Common myeloid progenitor, CD34-positive (primary cell): ENCODE measurements at places on chromosomes 2 and 18.

DNA sequence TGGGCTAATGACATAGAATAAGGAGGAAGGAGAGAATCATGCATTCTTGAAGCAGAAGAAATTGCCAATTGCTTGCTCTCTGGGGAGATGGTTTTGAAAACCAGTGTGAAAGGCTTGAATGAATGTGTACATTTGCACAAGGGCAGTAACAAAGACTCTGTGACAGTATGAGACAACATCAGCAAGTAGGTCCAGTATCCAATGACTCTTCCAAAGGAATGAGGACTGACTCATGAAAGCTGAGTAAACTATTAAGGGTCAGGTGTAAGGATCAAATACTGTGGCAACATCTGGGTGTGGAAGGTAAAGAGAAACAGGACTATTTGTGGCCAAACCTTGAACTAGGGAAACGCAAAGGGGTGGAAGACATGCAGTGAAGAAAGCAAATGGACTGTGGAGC lies 886.0 kb upstream of the CHAC2 start:
- H3K27me3 ChIP-seq: no peaks in the 10 kb centered on the region
- no peaks in the 10 kb centered on the region for H3K4me1 ChIP-seq
- no peak overlapping the region for H3K27ac ChIP-seq
- DNase-seq: no peak

GRCh38 chr2:134216152-134216829 lies 37.6 kb upstream of the MGAT5 start:
- H3K27me3 ChIP-seq: no peaks in the 10 kb centered on the region
- H3K4me1 ChIP-seq: peaks cover 13% of the 10 kb centered on the region
- no peak for DNase-seq
- H3K4me3 ChIP-seq: no peak overlapping the region

GRCh38 chr2:169034256-169034655 lies 3.1 kb upstream of the ABCB11 start:
- no peak overlapping the region for H3K4me3 ChIP-seq
- no peak overlapping the region for H3K27ac ChIP-seq
- H3K4me1 ChIP-seq: peaks cover 13% of the 10 kb centered on the region
- no peaks in the 10 kb centered on the region for H3K36me3 ChIP-seq

DNA sequence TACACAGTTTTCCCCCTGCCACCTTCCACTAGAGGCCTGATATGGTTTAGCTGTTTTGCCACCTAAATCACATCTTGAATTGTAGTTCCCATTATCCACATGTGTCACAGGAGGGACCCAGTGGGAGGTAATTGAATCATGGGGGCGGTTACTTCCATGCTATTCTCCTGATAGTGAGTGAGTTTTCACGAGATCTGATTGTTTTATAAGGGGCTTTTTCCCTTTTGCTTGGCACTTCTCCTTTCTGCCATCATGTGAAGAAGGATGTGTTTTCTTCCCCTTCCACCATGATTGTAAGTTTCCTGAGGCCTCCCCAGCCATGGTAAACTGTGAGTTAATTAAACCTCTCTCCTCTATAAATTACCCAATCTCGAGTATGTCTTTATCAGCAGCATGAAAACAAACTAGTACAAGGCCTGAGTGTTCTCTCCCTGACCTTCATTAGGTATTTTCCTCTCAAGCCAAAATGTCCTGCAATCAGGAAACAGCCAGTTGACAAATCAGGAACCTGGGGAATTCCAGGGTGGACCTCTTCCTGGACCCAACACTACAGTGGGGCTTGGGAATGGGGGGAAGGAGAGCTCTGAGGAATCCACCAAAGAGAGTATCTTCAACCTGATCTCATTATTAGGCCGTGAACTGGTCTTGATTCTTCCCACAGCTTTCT lies 129.9 kb downstream of the TXNL1 start:
- no peak overlapping the region for H3K27ac ChIP-seq
- H3K4me3 ChIP-seq: no peak overlapping the region
- H3K27me3 ChIP-seq: no peaks in the 10 kb centered on the region
- no peaks in the 10 kb centered on the region for H3K36me3 ChIP-seq
- no peak for DNase-seq

GRCh38 chr2:80499095-80499494 lies 194.5 kb upstream of the LRRTM1 start:
- no peak overlapping the region for H3K27ac ChIP-seq
- no peaks in the 10 kb centered on the region for H3K4me1 ChIP-seq
- no peaks in the 10 kb centered on the region for H3K36me3 ChIP-seq
- DNase-seq: peak; percentile 52

DNA sequence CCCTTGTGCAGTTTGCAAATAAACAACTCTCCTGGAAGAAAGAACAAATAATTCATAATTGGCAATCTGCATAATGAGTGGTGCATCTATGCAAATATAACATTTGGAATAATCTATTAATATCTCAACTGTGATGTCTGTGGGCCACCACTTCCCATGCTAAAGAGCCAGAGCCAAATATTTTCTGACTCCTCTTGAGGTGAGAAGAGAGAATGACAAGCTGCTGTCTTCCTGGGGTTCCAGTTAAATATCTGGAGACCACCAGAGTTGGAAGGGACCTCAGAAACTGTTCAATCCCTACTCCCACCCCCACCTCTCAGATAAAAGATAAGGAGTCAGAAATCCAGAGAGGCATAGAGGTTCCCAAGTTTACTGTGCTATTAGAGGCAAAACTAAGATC lies 241.0 kb upstream of the SLC14A2 start:
- H3K36me3 ChIP-seq: no peaks in the 10 kb centered on the region
- H3K4me3 ChIP-seq: no peak overlapping the region
- DNase-seq: no peak
- H3K27ac ChIP-seq: no peak overlapping the region
- peaks cover 25% of the 10 kb centered on the region for H3K4me1 ChIP-seq

DNA sequence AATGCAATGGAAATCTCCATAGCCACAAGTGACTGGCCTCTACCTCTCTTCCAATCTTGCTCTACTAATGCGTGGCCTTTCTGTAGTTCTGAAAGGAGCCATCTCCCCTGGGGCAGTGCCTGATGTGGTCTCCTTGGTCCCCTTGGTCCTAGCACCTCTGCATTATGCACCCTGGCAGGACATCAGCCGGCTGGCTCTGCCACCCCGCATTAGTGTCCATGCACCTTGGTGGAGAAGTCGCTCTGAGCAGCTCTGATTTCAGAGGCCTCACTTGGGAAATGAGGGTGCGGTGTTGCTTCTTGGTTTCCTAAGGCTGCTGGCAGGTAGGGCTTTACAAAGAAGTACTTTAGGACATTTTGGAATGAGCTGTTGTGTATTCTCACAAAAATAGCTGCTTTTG lies 317.9 kb downstream of the GBX2 start:
- no peaks in the 10 kb centered on the region for H3K36me3 ChIP-seq
- H3K27ac ChIP-seq: no peak overlapping the region
- DNase-seq: no peak

GRCh38 chr2:71669058-71669456 lies 215.7 kb downstream of the DYSF start:
- DNase-seq: no peak
- no peaks in the 10 kb centered on the region for H3K36me3 ChIP-seq
- H3K4me1 ChIP-seq: no peaks in the 10 kb centered on the region
- H3K27me3 ChIP-seq: no peaks in the 10 kb centered on the region

DNA sequence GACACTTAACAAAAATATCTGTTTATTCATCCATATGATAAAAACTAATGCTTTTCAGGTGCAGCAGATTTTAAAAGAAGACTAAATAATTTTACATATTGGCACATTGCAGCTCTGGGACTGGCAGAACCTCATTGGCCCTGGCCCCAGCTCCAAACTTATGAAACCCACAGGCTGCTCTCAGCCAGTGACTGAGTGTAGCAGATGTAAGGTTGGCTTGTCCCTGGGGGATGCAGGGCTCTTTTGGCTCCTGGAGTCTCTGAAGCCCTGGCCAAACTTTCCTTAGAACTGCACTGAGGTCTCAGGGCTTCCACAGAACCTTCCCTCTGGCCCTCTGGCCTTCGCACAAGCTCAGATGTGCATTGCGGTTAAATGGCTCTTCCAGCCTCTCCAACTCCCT lies 725.0 kb upstream of the SOX11 start:
- DNase-seq: no peak
- no peak overlapping the region for H3K4me3 ChIP-seq
- no peaks in the 10 kb centered on the region for H3K27me3 ChIP-seq
- no peaks in the 10 kb centered on the region for H3K4me1 ChIP-seq
- no peaks in the 10 kb centered on the region for H3K36me3 ChIP-seq

DNA sequence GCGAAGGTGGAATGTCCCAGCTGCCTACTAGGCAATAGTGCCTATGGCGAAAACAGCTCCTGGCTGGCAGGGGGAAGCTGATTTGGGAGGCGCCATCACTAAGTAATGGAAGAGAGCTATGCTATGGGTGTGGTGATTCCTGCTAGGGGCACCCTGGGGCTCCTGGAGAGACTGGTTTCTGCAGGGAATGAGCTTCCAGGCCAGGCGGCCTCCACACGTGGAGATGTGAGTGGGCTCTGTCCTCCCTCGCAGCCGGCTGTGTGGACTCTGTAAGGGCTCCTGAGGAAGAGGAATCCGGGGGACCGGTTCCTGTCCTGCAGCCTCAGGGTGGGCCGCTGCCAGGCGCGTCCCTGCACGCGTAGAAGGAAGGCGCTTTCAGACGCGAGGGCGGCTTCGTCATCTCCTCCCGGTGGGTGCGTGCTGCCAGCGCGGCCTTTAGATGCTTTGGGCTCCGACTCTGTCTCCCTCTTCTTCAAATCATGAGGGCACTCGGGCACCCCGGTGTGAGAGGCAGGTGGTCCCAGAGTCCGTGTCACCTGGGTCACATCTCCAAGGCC lies 55.5 kb upstream of the ANKRD62 start:
- peak overlapping the region; percentile 53 for H3K4me3 ChIP-seq
- H3K36me3 ChIP-seq: no peaks in the 10 kb centered on the region
- no peaks in the 10 kb centered on the region for H3K27me3 ChIP-seq
- H3K27ac ChIP-seq: no peak overlapping the region

GRCh38 chr2:45919711-45920111 lies 268.2 kb downstream of the PRKCE start:
- no peak overlapping the region for H3K4me3 ChIP-seq
- H3K27ac ChIP-seq: peak overlapping the region; percentile 27
- H3K36me3 ChIP-seq: no peaks in the 10 kb centered on the region
- no peaks in the 10 kb centered on the region for H3K27me3 ChIP-seq
- peaks cover 40% of the 10 kb centered on the region for H3K4me1 ChIP-seq
- peak; percentile 46 for DNase-seq

DNA sequence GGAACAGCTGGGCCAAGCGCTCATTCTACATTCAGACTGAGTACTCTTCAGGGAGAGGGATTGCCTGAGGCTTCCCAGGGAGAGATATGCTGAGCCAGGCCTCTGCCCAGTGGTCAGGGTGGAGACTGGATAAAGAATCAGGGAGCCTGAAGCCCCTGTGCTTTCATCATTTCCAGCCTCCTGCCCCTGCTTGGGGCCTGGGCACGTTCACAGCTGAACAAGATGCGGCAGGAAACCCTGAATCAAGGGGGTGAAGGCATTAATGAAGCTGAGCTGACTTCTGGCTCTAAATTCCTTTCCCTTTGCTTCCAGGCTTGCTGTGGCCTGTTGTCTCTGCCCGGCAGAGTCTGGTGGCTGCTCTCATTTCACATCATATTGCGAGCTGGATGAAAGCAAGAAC lies 35.0 kb downstream of the RPL37A start:
- H3K27ac ChIP-seq: no peak overlapping the region
- H3K27me3 ChIP-seq: no peaks in the 10 kb centered on the region
- no peak for DNase-seq
- peaks cover 4% of the 10 kb centered on the region for H3K4me1 ChIP-seq
- no peaks in the 10 kb centered on the region for H3K36me3 ChIP-seq

- no peak overlapping the region for H3K27ac ChIP-seq
- H3K4me3 ChIP-seq: peak overlapping the region; percentile 53
- peaks cover 13% of the 10 kb centered on the region for H3K4me1 ChIP-seq
- no peaks in the 10 kb centered on the region for H3K27me3 ChIP-seq
- no peaks in the 10 kb centered on the region for H3K36me3 ChIP-seq
- no peak for DNase-seq
Measured at GRCh38 chr2:112181571-112182290, 43.5 kb downstream of the FBLN7 start.

- H3K36me3 ChIP-seq: no peaks in the 10 kb centered on the region
- no peaks in the 10 kb centered on the region for H3K27me3 ChIP-seq
- H3K4me3 ChIP-seq: peak overlapping the region; percentile 92
- peak overlapping the region; percentile 83 for H3K27ac ChIP-seq
- H3K4me1 ChIP-seq: peaks cover 11% of the 10 kb centered on the region
Measured at GRCh38 chr2:202635428-202636212, 851 bp downstream of the FAM117B start.

DNA sequence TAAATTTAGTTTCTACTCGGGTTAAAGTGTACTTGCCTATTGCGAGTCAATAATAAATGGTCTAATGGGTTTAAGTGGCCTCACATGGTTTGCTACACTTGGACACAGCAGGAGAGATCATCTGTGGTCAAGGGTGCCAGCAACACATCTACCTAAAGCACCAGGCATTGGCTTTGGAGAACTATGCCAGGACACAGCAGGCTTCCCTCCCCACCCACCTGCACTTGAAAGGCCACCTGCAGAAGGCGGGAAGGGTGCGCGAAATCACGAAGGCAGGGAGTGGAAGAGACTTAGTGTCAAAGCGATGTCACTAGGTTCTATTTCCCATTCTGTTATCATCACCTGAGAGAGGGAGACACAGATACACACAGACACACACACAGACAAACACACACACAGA lies 44.5 kb downstream of the MYT1L start:
- H3K36me3 ChIP-seq: no peaks in the 10 kb centered on the region
- DNase-seq: no peak
- peaks cover 10% of the 10 kb centered on the region for H3K27me3 ChIP-seq

GRCh38 chr2:12764849-12765605 lies 48.3 kb downstream of the TRIB2 start:
- no peaks in the 10 kb centered on the region for H3K4me1 ChIP-seq
- H3K27me3 ChIP-seq: peaks cover 9% of the 10 kb centered on the region
- H3K4me3 ChIP-seq: no peak overlapping the region
- no peaks in the 10 kb centered on the region for H3K36me3 ChIP-seq
- no peak for DNase-seq

DNA sequence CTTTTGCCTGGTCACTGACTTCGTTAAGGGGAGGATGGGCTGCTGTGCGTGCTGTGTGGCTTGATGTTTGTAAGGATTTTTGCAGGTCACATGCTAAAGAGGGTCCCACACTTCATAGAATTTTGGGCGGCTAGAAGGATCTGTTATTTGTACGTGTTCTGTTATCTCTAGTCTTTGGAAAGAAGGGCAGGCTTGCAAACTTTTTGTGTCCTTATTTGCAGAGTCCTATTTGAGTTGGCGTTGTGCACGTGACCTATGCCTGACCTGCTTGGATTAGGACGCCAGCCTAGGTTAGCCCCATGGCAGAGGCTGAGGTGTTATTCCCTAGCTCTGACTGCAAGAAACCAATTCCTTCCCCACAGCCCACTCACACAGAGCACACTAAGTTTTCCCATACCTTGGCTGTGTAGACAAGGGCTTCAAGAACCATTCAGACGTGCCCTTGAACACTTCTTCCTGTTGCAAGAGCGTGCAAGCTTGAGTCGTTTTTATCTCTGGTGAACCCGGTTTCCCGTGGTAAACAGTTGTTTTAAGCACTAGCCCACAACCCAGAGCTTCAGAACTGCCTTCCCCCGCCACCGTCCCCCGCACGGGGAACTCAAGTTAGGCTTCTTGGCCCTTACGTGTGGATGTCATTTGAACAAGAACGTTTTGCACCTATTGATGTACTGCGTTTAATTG lies 94.6 kb downstream of the LDLRAD4 start:
- H3K4me3 ChIP-seq: no peak overlapping the region
- no peaks in the 10 kb centered on the region for H3K27me3 ChIP-seq
- H3K4me1 ChIP-seq: peaks cover 6% of the 10 kb centered on the region
- DNase-seq: peak; percentile 83
- H3K27ac ChIP-seq: peak overlapping the region; percentile 77
- peaks cover 12% of the 10 kb centered on the region for H3K36me3 ChIP-seq

- H3K4me3 ChIP-seq: no peak overlapping the region
- no peak overlapping the region for H3K27ac ChIP-seq
- DNase-seq: no peak
- H3K4me1 ChIP-seq: peaks cover 2% of the 10 kb centered on the region
- H3K27me3 ChIP-seq: no peaks in the 10 kb centered on the region
Measured at GRCh38 chr2:143528021-143528420, 398.8 kb downstream of the ARHGAP15 start.
